ENCODE measurements at places on chromosomes 4 and X.

- DNase-seq = no peak
Measured at GRCh38 chr4:5867866-5868265, 25.0 kb downstream of the CRMP1 start.

- DNase-seq = no peak
Measured at GRCh38 chr4:27081675-27082586, 221.3 kb downstream of the STIM2 start.

DNA sequence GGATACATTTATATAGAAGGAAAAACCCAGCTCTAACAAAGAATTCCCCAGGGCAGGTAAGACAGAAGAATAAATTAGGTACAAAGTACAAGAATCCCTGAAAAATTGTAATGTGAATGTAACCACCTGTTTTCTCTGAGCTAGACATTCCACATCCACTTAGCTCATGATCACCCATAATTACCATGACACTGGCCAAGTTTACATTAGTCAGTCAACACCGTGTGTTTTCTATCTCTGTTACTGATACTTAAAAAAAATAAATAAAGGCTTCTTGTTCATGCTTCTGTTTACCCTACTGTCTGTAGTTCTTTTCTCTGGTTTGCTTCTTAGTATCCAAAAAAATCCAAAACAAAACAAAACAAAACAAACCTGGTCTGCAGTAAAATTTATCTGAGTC is 66.0 kb downstream of the CBLL2 start:
- DNase-seq = no peak

- DNase-seq = no peak
Measured at GRCh38 chrX:38675856-38676255, 114.5 kb downstream of the TSPAN7 start.

- no peak for DNase-seq
Measured at GRCh38 chr4:11790230-11790629, 361.5 kb upstream of the HS3ST1 start.

- no peak for DNase-seq
Measured at GRCh38 chr4:173522160-173522950, 7.7 kb downstream of the HAND2 start.

GRCh38 chrX:11836284-11836683 is 78.2 kb downstream of the MSL3 start:
- DNase-seq = no peak

All from NCI-H1436 treated with DMSO at 0.1 percent for 48 hours (cell line).